ENCODE measurements at places on chromosomes 2 and 18.

GRCh38 chr2:11305338-11305737 lies 39.1 kb downstream of the ROCK2 start:
- DNase-seq: no peak

DNA sequence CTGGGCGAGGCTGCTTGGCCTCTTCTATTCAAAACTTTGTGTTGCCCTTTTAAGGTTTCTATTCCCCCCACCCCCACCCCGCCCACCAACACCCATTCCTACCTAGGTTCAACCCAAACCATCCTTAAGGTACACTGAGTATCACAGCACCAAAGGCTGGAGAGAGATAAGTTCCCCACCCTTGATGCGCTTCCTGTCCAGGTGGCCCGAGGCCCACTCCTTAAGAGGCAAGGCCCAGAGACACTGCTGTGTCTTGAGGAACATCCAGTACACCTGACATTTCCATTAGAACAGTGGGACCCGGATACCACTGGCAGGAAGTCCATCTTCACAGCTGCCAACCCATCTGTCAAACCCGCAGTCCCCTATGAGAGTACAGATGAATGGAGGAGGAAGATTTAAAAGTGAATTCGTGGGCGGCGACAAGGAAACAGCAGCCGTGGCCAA lies 277 bp upstream of the INPP1 start:
- DNase-seq: no peak

GRCh38 chr2:37376421-37377186 lies 32.2 kb downstream of the QPCT start:
- DNase-seq: no peak

- no peak for DNase-seq
Observed at GRCh38 chr18:73670039-73670438, 477.6 kb downstream of the FBXO15 start.

DNA sequence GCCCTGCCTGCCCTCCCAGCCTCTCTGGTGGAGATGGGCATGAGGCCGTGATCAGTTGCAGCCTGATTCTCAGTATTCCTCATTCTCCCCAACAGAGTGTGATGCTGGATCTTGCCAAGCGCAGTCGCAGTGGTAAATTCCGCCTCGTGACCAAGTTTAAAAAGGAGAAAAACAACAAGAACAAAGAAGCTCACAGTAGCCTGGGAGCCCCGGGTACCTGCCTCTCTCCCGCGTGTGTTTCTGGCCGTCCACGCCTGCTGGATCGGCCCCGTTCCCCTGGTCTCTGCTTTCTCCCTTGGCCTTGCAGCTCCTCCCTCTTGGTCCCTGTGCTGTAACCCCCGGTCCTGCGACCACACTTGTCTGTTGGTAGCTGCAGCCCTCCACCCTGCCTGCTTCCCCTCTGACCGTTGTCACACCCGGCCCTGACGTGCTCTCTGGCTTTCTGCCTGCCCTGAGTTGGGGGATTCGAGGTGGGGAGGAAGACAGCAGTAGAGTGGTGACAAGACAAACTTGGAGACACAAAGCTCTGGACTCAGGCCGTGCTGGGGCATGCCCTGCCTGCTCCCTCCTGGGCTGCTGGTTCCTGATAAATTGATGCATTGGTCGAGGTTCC lies 99.5 kb downstream of the USP40 start:
- no peak for DNase-seq

- DNase-seq: no peak
Observed at GRCh38 chr2:218063486-218063885, 5.6 kb upstream of the RUFY4 start.

GRCh38 chr2:143706354-143706753 lies 577.1 kb downstream of the ARHGAP15 start:
- no peak for DNase-seq

Measured in H54 (cell line).